ENCODE measurements at places on chromosomes 11 and 22.

DNA sequence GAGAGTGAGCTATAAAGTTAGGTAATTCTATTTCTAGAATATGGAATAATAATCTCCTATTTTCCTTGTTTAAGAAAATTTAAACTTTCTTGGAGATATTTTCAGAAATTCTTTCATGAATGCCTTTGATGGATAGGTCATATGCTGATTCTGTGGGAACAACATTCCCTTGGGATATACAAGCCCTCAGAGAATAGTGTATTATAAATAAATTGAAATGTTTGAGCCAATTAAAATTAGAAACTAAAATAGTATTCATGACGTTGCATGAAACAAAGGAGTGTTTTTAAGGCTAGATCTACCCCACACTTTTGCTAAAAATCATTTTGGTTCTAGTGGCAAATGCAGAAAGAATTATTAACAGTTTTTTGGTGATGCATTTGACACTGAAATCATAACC, 269.3 kb upstream of the ANO3 start:
- no peak for DNase-seq

GRCh38 chr11:8640267-8640906, 42.1 kb downstream of the TRIM66 start:
- DNase-seq = no peak

DNA sequence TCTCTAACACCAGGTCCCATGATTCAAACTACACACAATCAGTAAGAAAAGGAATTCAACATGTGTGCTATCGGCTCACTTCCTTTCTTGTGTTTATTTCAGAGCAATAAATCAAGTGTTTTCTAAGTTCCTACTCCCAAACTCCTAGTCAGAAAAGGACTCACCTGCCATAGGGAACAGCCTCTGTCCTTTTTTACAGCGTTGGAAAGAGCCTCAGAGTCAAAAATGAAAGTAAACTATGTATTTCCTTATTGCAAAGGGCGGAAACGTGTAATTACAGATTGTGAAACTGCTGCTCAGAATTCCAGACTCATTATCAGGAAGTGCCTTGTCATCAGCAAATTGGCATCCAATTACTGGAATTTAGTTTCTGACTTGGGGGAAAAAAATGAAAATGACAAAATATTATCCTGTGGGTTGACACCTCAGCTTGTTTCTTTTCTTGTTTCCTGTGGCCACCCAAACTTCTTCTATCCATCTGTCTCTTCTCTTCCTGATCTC, at the start of gene CASP4:
Gene CASP4, minus strand, starts transcription at position 220 of the 501 bp plus-strand sequence. Its CDS starts 49 bp downstream, at position 171.
- DNase-seq = no peak

GRCh38 chr22:49377306-49377705, 450.4 kb downstream of the BRD1 start:
- DNase-seq = no peak

DNA sequence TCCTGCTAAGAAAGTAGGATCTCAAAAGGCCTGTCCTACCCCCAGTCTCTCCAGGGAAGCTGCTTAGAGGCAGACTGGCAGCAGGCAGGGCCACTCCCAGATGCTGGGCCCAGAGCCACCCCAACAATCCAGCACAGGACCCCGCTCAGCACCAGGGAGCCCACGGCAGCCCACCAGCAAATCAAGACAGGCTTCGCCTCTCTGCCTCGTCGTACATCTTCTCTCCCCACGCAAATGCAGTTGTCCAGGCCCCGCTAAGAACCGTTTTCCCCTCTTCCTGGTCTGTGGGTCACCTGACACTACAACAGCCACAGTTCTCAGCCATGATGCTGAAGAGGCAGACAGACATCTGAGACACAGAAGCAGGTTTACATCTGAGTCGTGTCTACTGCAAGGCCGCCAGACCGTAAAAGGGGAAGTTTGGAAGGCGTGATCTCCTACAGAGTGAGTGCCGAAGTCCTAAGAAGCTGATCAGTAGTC, 51.1 kb downstream of the IGSF9B start:
- no peak for DNase-seq

DNA sequence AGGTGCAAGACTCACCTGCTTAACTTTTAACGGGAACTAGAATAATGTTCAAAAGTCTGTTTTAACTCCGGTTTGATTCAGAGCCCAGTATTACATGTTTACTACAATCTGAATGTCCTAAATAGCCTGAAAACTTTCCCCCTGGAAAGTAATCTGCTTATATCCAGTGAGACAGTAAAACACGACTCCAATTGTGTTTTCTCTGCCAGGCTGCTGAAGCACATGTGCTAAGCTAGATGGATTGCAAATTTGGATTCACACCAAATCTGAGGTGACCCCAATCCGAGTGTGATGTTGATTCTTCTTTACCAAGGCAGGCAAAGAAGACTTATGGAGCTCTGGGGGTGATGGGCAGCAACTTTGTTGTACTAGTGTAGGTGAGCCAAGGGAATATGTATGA, 158.7 kb upstream of the PDGFD start:
- no peak for DNase-seq

DNA sequence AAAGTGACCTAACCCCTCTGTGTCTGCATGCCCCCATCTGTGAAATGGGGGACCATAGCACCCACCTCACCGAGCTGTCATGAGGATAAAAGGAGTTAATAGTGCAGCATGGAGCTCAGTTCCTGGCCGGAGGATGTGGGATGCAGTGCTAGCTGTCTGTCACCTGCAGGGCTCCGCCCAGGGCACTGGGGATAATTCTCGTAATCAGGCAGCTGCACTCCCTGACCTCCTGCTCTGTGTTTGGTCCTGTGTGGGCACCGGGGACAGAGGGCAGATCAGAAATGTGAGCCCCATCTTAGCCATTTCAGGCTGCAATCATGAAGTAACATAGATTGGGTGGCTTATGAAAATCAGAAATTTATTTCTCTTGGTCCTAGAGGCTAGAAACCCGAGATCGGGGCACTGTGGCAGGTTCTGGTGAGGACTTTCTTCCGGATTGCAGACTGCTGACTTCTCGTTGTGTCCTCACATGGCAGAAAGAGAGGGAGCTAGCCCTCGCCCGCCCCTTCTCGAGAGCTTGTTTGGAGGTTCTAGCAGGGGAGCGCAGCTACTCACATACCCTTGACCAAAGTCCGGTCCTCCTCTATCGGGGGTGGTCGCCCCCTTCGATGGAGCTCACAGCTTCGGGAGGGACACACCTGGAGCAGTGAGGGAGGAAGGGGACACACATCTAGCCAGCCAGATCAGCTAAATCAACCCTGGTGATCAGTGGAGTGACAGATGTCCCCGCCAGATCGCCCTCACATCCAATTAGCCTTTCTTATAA, 3.2 kb downstream of the KCTD17 start:
- no peak for DNase-seq

GRCh38 chr22:20656516-20656901, 117.4 kb upstream of the SERPIND1 start:
- no peak for DNase-seq

GRCh38 chr11:13667245-13667644, 1.2 kb upstream of the FAR1 start:
- DNase-seq = peak; percentile 77

DNA sequence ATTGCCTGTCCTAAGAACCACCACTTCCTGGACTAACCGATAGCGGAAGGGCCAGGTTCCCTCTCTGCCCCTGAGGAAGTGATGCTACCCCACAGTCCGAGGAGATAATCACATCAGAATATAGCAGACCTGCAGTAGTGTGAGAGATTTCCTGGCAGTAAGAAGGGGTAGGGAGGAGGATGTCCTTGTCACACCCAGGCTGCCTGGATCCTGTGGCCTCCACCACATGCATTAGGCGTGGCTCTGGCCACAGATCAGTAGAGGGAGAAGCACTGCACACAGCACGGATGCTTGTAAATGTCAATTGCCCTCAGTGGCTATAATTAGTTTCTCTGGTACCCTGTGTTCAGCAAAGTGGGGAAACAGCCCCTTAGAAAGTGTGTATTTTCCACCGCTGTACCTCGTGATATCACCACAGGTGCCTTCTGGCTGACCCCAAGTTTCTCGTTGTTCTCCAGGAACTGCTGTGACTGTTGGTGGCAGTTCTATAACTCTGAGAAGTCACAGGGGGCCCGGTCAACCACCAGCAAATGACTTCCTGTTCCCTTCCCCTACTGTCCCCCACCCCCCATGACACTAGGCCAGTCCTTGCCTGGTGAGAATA, 61.8 kb downstream of the UBASH3B start:
- DNase-seq = no peak

DNA sequence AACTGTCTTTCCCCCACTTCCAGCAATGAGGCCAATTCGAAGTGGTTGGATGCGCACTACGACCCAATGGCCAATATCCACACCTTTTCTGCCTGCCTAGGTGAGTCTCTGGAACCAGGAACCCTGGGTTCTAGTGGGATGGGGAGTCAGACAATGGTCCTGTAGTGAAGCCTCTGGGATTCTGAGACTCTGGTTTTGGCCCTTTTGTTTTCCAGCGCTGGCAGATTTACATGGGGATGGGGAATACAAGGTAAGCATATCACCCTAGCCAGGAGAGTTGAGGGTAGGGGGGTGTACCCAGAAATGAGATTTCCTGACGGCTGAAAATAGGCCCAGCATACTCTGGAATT, 530 bp downstream of the BBS1 start:
- no peak for DNase-seq

GRCh38 chr11:128222245-128222884, 365.0 kb downstream of the ETS1 start:
- no peak for DNase-seq

DNA sequence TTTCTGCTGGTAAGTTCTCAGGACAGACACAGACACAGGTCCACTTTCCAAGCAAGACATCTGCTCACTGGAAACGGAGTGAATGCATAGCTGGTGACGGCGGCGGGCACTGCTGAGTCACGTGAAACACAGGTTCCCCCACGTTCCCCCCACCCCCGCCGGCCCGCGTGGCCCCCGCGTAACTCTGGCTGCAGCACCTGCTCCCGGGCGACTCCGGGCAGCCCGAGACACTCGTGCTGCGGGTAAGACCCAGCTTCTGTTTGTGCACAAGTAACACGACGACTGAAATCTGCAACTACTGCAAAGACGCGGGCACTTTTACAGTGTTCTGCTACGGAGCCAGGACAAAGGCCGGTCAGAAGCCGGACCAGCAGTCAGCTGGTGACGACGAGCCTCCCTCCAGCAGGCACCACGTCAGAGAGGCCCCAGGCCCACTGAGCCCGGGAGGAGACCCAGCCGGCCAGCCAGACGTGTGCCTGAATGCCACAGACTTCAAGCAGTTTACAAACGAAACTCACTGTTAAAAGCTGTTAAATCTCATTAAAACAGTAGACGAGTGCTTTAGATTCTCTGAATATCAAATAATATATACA, 12.9 kb upstream of the ARFGAP3 start:
- no peak for DNase-seq

- no peak for DNase-seq
Measured at GRCh38 chr11:108616549-108616948, 23.0 kb upstream of the EXPH5 start.

DNA sequence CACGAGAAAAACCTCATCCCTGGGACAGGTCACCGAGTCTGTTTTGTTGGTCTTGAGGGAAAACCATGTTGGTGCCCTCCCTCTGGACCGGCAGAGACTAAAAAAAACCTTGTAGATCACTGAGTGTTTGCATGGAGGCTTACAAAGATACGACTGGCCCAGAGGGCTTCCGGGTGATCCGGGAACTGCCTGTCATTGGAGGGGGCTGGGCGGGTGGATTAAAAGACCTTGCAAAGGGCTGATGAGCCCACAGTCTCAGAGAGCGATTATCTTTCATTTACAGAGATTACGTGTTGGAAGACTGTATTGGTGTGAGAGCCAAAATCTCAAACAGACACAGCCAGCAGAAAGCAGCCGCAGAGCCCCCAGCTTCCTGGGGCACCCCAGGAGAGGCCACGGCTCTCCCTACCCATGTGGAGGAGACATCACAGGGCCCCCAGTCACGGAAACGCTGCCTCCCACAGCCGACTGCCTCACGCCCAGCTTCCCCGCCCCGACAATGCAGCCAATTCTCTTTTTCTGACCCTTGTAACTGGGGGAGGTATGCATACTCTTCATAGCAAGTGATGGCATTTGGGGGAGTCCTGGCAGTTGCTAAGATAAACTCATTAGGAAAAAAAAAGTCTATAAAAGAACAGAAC, 426.4 kb downstream of the CTTN start:
- no peak for DNase-seq

DNA sequence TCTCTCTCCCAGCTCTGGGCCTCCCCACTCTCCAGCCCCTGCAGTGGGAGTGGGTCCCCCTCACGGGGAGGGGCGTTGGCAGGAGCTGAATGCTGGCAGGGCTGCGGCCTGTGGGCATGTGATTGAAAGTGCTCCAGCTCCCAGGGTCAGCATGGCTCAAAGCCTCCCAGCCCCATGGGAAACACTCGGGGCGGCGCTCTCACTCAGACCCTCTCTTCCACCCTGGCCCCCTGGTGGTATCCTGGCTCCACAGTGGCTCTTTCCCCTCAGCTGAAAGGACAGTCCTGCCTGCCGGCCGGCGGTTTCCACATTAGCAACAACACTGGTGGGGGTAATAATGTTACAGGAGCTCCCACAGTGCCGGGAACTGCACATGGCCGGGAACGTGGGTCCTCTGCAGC, 35.5 kb downstream of the POLR3H start:
- DNase-seq = peak; percentile 67

GRCh38 chr11:65789230-65790103, 2.6 kb downstream of the OVOL1 start:
- DNase-seq = no peak

DNA sequence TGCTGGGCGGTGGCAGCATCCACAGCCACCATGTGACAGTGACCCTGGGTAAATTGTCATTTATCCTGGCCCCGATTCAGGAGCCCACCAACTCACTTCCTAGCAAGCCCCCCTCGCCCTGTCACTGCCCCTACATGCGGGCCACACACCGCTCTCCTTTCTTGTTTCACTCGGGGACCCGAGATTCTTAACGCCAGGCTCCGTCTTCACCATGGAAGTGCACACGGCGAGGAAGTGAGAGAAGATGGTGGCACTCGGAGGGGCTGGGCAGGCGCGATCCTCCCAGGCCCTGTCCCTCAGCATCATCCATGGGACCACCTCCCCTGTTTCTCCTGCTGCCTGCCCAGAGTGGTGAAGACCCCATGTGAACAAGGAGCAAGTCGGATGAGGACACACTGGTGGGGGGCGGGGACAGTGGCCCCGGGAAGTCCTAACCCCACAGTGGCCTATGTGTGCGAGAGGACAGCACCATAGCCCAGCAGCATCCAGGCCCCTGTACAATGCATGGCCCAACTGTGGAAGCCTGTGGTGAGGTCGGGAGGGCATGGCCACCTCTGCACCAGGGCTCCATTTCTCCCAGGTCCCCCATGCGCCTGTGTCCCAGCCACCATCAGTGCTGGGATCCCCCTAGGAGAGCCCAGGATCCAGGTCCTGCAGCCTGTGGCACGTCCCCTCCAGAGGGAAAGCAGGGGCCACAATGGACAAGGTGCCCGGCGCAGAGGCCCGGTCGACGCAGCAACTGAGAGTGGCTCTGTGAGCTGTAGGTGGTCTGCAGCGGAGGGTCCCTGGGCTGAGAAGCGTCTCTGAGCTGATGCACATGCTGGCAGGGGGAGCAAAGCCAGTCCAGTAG, 262.8 kb downstream of the BRD1 start:
- DNase-seq = no peak
